ENCODE measurements at places on chromosomes 12 and 14. TPM values are rescaled to one million over a fixed set of nuclear protein-coding genes. Genes with fewer than 3 reads are reported as not detected.

The ZDHHC22 gene
- total RNA-seq: 0.16 TPM

The PRB3 gene
- not detected for total RNA-seq

The DEGS2 gene
- 6.5 TPM for total RNA-seq

The NEDD1 gene
- total RNA-seq: 40.8 TPM

The PPFIA2 gene
- 14.5 TPM for total RNA-seq

The SLC7A7 gene
- total RNA-seq: 9.3 TPM

The OR6C6 gene
- total RNA-seq: not detected

The PTPRR gene
- total RNA-seq: 2.7 TPM

The FGF6 gene
- total RNA-seq: 0.74 TPM

The ARID4A gene
- 39.5 TPM for total RNA-seq

The PMEL gene
- total RNA-seq: 1.5 TPM

The TRAFD1 gene
- total RNA-seq: 36.9 TPM

The STXBP6 gene
- 42.9 TPM for total RNA-seq

The AKAP3 gene
- 0.63 TPM for total RNA-seq

The POLR3B gene
- 14.2 TPM for total RNA-seq

The TAS2R13 gene
- 14.3 TPM for total RNA-seq

The TEAD4 gene
- 3.7 TPM for total RNA-seq

The CLEC6A gene
- total RNA-seq: not detected

The PTPRQ gene
- 16.3 TPM for total RNA-seq

The MPHOSPH9 gene
- 88.8 TPM for total RNA-seq

The SAMD15 gene
- 1.3 TPM for total RNA-seq

The TROAP gene
- total RNA-seq: 10.4 TPM

The C1QL4 gene
- not detected for total RNA-seq

The KRT75 gene
- not detected for total RNA-seq

The C12orf57 gene
- 182 TPM for total RNA-seq

The NRXN3 gene
- 3.9 TPM for total RNA-seq

The TAS2R7 gene
- total RNA-seq: not detected

The FOXG1 gene
- total RNA-seq: not detected

Data from urinary bladder (tissue), 4 donors.